Motor neuron (in vitro differentiated cells): ENCODE measurements at places on chromosomes 3 and 15.

DNA sequence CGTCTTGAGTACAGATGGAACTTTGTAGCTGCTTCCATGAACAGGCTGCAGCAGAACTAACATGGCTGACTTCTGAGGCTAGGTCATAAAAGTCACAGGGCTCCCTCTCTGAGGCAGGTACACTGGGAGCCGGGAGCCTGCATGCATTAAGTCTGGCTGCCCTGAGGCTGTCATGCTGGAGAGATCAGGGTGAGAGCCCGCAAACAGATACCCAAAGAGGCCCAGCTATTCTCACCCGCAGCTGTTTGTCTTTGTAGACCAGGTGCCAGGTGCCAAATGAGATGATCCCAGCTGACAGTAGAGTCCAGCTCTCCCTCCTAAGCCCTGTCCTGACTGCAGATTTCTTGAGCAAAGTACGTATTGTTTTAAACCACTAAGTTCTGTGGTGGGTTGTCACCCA, 8.6 kb upstream of the SLCO3A1 start:
- no peak for ATAC-seq

GRCh38 chr15:25422021-25422420, 16.8 kb downstream of the UBE3A start:
- ATAC-seq = no peak

DNA sequence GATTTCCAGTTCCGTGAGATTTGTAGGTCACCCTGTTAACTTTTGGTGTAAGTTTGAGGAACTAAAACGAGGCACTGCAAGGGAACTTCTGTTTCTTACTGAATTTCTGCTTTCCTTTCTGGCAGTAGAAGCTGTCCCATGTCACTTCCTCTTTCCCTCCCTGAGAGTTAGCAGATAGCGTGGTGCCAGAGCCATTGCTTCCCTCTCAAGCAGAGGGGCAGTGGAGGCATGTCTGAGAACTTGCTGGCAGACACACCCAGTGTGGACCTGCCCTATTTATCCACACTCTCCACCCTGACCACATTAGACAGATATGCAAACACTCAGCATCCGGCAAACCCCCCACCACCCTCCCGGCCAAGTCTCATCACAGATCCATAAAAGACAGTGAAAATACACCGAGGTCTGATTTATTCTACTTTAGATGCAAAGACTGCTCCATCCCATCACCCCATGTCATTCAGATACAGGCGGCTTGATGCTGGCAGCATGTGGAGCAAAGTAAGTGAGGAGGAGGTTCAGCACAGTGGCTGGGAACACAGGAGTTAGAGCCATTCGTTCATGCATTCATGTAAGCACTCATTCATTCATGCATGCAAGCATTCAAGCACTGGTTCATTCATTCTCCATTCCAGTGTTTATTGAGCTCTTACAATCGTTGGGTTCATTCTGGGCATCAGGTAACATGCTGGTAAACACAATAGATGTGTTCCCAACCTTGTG, 324.7 kb downstream of the SHQ1 start:
- ATAC-seq = peak; percentile 24

- no peak for ATAC-seq
Observed at GRCh38 chr3:6179761-6180160, 681.2 kb upstream of the GRM7 start.

DNA sequence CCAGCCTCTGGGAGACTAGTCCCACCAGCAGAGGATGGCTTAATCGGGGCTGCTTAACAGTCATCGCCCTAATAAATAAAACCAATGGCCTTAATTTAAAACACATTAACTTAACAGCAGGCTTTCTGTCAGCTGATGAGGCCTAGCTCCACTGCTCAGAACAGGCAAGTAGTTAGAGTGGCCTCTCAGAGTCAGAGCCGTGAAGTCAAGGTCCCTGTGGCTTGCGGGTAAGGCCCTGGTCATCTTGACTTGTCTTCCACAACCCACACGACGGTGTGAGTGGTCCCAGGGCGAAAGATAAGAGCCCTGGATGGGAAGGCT, 11.8 kb downstream of the XXYLT1 start:
- no peak for ATAC-seq

GRCh38 chr15:91824256-91824655, 29.3 kb upstream of the SLCO3A1 start:
- peak; percentile 81 for ATAC-seq

DNA sequence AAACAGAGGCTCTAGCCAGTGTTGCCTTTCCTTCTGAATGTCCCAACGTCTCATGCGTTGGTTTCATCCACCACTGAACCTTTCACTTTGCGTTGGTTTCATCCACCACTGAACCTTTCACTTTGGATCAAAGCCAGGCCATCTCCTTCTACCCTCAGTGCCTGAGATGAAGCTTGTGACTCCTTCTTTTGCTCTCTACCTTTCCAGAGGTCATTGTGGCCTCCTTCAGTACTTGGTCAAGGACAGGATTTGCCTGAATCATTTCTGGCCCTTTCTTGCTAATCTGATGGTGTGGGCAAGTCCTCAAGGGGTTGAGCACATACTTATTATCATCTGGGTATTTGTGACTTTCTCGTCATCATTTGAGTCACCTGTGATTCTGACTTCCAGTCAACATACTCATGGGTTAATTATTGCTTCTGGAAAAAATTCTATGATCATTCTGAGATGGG, 50.0 kb downstream of the SELENOT start:
- ATAC-seq = no peak

GRCh38 chr3:79203144-79203519, 564.7 kb downstream of the ROBO1 start:
- ATAC-seq = no peak

DNA sequence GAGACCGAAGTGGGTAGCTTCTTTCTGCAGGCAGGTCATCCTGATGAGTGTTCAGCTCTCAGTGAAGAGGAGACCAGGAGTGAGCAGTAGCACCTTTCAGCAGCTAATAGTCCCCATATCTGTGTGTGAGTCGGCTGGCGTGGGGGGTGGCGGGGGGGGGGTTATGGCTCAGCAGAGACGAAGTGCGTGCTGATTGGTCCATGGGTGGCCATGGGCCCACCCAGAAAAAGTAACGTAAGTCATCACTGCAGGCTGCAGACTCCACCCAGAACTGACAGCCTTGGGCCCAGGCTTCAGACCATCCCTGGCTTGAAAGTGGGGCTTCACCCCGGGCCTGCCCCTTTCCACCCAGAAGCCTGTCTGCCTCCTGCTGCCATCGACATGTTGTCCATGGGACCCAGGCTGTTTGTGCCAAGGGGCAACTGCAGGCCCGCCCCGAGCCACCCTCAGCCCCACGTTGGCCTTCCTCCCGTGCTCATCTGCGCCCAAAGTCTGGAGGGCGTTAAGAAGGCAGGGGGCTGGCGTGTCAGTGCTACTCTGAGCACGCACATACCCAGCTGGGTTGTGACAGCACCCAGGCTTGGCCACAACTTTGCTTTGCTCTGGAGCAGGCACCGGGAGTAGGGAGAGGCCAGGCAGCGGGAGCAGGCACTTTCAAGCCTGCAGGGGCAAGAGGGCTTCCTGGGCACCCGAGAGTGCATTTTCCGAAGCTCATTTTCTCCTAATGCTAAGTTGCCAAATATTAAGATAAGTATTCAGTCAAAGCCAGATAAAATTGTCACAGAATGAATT, 511.7 kb upstream of the CDIN1 start:
- ATAC-seq = no peak
